Stimulated activated CD4-positive, alpha-beta T cell treated with anti-CD3 and anti-CD28 coated beads, Interleukin-1b, Interleukin-23, amount 100 ng/mL, for 24 hours (primary cell): ENCODE measurements at places on chromosomes 11 and 22.

DNA sequence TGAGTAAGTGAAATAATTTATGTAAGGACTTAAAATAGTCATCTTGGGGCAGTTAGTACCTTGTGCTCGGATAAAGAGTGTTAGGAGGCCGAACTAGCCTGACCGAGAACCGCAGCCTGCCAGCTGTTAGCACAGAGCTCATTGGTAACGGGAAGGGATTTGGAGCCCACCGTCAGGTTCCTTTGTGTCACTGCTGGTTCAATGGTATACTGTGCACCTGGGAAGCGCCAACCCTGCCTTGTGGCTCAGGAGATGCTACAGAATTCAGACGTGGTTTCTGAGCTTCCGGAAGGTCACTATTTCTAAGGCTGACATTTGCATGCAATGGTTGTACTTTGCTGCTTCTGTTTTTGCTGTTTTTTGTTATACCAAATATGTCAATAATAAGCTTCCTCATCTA lies 403.5 kb downstream of the CADM1 start:
- no peak for DNase-seq

- no peak for DNase-seq
These were observed 15.3 kb downstream of the DCHS1 start for GRCh38 chr11:6640036-6640984.

GRCh38 chr22:45580726-45581381 lies 78.2 kb downstream of the FBLN1 start:
- DNase-seq, result no peak

GRCh38 chr22:41885116-41885515 lies 29.8 kb downstream of the SHISA8 start:
- no peak for DNase-seq

DNA sequence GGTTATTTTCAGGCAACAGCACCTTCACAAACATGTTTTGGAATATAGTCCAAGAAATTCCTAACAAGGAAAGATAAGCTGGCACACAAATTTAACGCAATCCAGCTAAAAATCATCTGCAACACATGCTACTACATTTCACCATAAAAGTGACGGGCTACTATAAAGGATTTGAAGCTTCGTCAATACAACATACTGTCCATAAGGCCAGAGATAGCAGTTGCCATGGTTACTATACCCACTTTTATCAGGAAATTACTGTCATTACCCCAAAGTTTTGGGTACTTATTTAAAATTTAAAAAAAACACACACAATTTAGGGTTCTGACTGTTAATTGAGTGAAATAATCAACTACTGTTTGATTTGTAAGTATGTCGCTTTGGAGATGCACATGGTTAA lies 6.9 kb downstream of the PHF21A start:
- DNase-seq, result no peak

DNA sequence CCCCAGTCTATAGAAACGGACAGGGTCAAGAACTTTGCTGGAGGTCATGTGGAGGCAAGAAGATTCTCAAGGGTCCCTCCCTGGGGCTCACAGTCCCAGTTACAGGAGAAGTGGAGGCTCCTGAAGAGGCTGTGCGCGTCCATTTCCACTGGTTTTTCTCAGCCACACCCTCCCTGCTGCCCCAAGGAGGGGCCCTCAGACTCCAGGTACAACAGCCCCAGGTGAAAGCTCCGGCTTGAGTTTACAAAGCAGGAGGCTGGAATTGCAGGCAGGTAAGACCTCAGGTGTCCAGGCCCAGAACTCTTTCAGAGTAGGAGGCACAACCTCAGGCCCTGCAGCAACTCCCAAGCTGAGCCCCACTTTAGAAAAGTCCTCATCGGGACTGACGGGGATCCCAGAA lies 3.1 kb downstream of the SHANK2 start:
- no peak for DNase-seq

- no peak for DNase-seq
These were observed 19.6 kb downstream of the POU2AF1 start for GRCh38 chr11:111359223-111360149.

DNA sequence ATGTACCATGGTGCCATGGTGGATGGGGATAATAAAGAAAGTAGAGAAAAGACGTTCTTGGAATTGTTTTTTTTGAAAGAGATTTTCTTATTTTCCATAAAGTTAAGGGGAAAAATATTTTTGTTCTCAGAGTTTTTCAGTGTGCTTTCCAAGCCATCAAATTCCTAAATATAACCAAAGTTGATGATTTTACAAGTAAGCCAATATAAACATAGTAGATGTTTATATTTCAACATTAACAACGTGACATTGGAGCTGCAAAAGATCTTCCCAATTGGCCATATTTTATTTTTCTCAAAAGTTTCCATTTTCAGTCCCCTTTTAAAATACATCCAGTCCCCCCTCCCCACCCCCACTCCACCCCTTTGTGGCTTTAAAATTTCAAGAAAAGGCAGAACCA lies 80.9 kb upstream of the PICALM start:
- no peak for DNase-seq

DNA sequence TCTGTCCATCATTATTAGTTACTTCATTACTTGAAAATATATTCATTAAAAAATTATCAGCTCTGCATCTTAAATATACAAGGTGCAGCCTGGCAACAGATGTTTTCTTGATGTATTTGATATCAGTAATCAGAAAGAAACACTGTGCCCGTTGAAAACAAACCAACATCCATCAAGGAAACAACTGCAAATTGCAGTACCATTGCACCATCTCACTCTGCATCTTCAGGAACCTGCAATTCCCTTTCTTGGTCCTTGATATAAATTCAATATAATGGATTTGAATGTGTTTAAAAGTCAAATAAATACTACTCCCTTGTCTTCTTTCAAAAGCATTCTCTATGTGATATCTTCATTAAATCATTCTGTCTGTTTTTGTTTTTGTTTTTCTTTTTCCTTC lies 1131.2 kb downstream of the FAM181B start:
- DNase-seq, result no peak

DNA sequence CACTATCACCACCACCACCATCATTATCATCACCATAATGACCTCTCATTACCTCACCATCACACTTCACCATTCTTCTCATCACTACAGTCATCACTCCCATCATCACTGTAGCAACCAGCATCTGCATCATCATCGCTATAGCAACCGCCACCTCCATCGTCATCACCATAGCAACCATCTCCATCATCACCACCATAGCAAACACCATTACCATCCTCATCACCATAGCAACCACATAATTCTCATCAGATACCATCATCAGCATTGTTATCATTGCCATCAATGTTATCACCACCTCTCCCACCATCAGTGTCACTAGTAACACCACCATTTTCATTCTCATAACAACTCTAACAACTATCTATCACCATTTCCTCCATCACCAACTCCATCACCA lies 23.1 kb upstream of the CD82 start:
- DNase-seq, result no peak

DNA sequence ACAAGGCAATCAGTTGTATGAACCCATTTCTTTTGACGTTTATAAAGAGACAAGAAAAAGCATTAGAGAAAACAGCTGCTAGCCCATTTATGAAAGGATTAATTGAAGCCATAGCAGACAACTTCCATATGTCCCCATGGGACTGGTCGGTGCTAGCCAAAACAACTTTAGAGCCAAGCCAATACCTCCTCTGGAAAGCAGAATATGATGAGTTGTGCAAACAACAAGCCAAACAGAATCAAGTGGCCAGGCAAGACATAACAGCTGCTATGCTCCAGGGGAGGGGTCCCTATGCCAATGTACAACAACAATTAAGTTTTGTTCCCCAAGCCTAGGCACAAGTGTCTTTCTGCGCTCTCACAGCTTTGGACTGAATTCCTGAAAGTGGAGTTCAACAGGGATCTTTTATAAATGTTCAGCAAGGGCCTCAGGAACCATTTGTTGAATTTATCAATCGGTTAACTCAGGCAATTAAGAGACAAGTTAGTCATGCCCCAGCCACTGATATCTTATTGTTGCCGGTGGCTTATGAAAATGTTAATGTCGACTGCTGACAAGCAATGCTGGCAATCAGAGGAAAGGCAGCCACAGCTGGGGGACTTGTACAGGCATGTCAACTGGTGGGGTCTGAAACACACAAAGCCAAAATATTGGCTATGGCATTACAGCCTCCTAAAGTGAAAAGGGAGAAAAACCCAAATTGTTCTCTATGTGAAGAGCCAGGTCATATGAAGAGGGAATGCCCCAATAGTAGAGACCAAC lies 1593.1 kb upstream of the TENM4 start:
- DNase-seq, result no peak

DNA sequence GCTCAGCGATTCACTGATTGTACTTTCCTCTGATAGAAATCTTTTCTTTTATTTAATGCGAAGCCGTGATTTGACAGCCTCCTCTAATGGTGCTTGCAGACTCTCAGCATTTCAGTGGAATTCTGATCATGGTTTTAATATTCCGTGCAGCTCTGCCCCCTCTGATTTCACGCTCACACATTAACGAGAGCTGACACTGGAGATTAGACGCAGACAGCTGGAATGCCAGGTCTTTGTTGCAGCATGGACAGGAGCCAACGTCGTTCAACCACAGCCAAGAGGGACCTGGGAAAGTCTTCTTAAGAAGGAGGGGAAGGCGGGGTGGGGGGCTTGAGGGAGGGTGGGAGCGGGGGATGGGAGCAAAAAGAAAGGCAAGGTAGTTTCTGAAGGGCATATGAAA lies 186.4 kb downstream of the BLID start:
- no peak for DNase-seq

DNA sequence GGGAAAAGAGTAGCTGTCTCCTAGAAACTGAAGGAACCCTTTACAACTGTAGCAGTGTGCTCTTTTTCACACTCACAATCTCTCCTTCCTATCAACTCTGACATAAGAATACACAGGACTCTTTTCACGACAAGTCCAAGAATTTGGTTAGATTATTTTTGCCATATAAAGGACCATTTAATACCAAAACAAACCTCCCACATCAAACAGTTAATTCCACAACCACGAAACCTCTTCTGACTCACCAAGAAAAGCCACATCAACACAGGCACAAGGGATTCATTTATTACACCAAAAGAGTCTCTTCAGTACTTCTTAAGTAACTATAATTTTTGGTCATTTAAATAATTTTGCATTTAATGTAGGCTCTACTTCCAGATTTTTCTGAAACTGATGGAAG lies 222.6 kb upstream of the PITPNB start:
- no peak for DNase-seq

GRCh38 chr22:30943368-30943767 lies 25.2 kb downstream of the MORC2 start:
- DNase-seq, result no peak

- no peak for DNase-seq
These were observed 13.6 kb downstream of the IPO7 start for GRCh38 chr11:9397746-9398680.

DNA sequence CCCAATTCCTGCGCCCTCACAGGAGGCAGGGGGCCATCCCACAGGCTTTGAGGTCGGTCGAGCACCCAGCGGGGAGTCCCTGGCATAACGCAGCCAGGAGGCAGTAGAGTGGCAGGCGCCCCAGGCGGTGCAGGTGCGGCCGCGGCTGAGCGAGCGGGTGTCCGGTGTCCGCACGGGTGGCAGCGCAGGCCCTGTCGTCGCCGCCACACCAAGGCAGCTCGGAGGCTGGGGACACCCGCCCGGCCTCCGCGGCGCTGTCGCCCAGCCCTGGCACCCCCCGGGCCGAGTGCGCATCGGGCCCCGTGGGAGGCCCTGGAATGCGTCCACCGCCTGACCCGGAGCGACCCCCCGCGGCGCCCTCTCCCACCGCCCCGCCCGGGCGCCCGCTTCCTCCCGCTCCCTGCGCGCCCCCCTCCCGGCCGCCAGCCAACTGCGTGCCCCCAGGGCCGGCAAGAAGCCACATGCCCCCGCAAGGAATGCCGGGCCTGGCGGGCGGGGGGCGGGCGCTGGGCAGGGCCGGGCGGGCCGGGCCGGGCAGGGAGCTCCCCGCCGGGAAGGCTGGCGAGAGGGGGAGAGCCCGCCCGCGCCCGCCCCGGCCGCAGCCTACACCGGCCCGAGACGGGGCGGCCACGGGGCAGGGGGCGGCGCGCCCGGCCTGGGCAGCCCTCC lies 33.9 kb downstream of the PRDM11 start:
- no peak for DNase-seq

GRCh38 chr11:72744474-72744873 lies 7.7 kb downstream of the ARAP1 start:
- no peak for DNase-seq

DNA sequence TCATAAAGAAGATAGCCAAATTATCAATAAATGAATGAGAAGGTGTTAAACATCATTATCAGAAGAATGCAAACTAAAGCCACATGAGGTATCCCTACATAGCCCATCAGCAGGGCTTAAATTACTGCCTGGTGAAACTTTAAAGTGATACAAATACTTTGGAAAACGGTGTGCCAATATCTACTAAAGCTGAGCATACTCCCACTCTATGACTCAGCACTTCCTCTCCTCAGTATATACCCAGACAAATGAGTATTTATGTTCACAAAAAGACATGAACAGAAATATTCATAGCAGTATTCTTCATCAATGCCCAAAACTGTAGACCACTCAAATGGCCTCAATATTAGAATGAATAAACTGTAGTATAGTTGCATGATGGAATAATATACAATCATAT lies 284.6 kb upstream of the ZC3H12C start:
- no peak for DNase-seq

- no peak for DNase-seq
These were observed 16.1 kb downstream of the MIAT start for GRCh38 chr22:26673486-26673885.

DNA sequence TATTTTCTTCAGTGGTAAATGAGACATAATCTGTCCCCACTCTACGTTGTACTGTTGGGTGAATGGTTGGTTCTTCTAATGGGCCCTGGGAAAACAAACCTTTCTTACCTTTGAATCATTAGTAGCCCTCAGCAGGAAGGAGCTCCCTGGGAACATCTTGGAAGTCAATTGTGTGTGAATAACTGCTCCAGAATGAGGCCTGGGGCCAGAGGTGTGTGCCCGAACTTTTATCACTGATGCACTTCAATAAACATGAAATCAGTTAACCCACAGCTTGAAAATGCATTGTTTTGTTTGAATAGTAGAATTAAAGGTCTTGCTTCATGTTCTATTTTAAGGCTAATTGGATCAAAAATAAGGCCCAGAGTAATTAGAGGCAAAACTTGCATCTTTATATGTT lies 67.1 kb downstream of the NAV2 start:
- DNase-seq, result no peak

GRCh38 chr22:31075961-31076360 lies 5.2 kb upstream of the SMTN start:
- DNase-seq, result no peak

GRCh38 chr11:705646-706438 lies at the start of gene EPS8L2:
TSS of gene EPS8L2 (plus strand) at chr11:706231. CDS start at chr11:709408, 3,177 bp downstream.
- no peak for DNase-seq
